ENCODE measurements at places on chromosomes 13 and 19.

- no peak for DNase-seq
These were observed 270.4 kb downstream of the ABCC4 start for GRCh38 chr13:95030821-95031343.

- DNase-seq = no peak
These were observed 536.5 kb downstream of the PCDH9 start for GRCh38 chr13:66693656-66694055.

- DNase-seq = no peak
These were observed 583 bp downstream of the PCDH8 start for GRCh38 chr13:52847682-52848432.

GRCh38 chr19:10921910-10922637 lies 6.4 kb downstream of the YIPF2 start:
- DNase-seq = no peak

- DNase-seq = peak; percentile 83
These were observed 4.4 kb upstream of the ZNF681 start for GRCh38 chr19:23762884-23763711.

DNA sequence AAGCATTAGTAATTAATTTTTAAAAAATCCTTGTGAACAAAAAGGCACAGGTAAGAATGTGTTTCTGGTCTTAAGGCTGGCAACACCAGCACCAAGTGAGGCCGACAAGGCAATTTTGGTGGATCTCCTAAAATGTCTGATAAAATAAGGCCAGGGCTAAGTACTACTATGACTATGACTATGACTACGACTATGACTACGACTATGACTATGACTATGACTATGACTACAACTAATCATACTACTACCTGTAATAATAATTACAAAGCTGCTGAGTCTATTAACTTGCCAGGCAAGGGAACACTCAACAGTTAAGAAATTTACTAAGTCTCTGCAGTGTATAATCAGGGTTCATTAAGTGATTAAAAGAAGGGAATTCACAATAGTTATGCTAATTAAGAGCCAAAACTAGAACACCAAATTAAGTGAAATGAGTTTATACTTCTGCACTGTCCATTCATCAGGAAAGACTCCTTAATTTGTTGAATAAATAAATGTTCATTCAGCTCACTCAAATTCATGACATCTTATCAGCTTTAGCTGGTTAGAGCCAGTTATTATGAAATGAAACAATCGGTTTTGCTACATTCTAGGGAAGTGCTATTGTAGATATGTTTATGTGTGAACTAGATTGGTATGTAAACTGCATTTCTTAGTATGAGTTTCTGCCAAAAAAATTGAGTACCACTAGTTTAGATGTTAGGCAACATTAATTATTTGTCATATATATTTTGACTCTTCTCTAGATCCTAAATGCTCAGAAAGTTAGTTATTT lies 1626.2 kb upstream of the PCDH20 start:
- no peak for DNase-seq

GRCh38 chr19:51594774-51595109 lies 23.7 kb downstream of the ZNF175 start:
- DNase-seq = no peak

DNA sequence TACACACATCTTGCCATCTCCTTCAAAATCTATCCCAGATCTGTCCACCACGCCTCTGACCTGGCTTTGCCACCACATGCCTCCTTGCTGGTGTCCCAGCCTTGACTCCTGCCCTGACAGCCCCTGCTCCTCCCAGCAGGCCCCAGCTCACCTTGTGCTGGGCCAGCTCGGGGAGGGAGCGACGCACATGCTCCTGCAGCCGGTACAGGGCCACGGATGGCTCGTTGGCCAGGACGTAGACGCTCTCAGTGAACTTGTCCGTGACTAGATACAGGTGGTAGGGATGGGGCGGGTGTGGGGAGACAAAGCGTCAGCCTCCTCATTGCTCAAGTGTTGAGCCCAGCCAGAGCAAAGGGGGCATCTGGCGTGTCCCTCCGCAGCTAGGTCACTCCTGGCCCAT lies 5.2 kb downstream of the BORCS8 start:
- DNase-seq = no peak

GRCh38 chr19:6739883-6740588 lies 556 bp downstream of the TRIP10 start:
- DNase-seq = peak; percentile 37

- peak; percentile 79 for DNase-seq
These were observed at the start of gene LMTK3 for GRCh38 chr19:48511800-48512503. TSS of gene LMTK3 (minus strand) at chr19:48511835. CDS start at chr19:48511576, 259 bp downstream.

- peak; percentile 79 for DNase-seq
These were observed 4.8 kb downstream of the RPS16 start for GRCh38 chr19:39430675-39431593.

DNA sequence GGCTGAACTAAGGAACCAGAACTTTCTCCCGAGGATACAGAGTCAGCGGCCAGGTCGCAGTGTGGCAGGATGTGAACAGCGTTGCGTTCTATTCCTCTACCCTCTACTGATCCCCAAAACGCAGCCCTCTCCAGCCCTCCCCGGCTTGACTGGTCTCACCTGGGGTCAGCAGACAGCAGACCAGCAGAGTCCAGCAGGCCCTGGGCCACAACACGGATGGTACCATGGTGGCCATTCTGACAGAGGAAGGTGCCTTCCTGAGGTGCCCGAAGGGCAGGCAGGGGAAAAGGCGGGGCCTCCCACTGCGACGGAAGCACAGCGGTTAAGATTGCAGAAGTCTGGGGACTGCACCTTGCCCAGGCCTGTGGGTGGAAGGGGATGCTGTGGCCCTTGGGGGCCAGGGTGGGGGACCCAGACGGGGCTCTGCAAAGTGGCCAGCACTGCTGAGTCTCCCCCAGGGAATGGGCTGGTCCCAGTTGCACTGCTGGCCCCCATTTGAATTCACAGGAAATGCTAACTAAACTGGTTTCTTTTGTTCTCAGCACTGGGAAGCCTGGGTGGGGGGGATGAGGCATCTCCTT lies at the start of gene ICAM3:
ICAM3 (minus strand) TSS at position 245 of the 581 bp plus-strand sequence; CDS start at position 235, 10 bp downstream.
- DNase-seq = peak; percentile 77

GRCh38 chr13:42477596-42478190 lies 96.3 kb upstream of the TNFSF11 start:
- DNase-seq = no peak

GRCh38 chr19:55640577-55641425 lies at the start of gene ZNF580:
TSS of gene ZNF580 (plus strand) at chr19:55641002. CDS start at chr19:55642509, 1,507 bp downstream.
- peak; percentile 74 for DNase-seq

Data from activated CD4-positive, alpha-beta T cell treated with anti-CD3 and anti-CD28 coated beads, Interleukin-2, amount 50 U/mL, for 48 hours (primary cell).